NCI-H2081 treated with DMSO at 0.1 percent for 48 hours (cell line): ENCODE measurements at places on chromosomes 16 and 17.

DNA sequence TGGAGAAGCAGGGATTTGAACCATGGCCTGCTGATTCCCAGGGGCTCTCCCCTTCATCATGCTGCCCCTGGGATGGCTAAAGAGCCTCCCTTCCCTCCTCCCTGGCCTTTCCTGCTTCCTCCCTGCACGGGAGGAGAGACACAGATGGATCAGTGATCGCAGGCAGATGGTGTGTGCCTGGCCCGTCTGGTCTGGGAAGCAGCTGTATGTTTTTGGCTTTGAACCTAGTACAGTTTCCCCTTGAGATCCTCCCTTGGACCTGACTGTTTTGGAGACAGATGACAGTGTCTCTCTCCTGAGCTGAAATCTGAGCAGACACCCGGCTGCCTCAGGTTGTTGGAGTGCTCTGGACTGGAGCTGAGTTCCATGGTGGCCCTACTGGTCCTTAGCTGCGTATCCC is 29.0 kb upstream of the ATP2C2 start:
- no peak for DNase-seq

- DNase-seq = no peak
These were observed 13.8 kb downstream of the C17orf50 start for GRCh38 chr17:35774499-35774898.

DNA sequence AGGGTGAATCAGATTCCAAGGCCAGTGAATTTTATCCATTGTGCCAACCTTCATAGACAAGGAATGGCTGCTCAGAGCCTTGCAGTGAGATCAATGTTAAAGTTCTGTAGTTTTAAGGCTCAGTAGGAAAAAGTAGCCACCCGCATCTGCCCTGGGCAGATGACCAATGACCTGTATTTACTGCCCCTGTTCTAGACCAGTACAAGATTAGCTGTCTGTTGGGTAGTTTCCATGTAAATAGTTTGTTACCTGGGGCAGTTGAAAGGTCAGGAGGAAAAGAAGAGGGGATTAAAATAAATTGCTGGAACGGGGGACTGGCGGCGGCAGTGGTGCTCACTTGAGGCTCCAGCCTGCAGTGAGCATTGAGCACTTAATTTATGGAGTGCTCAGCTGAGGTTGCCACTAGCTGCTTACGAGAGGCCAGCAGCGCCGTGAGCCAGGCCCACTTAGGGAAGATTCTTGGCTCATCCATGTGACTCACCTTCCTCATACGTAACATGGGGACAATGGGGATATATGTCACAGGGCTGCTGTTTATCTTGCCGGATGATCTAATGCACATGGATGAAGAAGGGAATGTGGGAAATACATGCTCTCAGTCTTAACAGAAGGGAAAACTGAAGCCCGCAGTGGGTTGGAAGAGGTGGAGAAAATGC is 10.7 kb upstream of the NOS2 start:
- DNase-seq = no peak

DNA sequence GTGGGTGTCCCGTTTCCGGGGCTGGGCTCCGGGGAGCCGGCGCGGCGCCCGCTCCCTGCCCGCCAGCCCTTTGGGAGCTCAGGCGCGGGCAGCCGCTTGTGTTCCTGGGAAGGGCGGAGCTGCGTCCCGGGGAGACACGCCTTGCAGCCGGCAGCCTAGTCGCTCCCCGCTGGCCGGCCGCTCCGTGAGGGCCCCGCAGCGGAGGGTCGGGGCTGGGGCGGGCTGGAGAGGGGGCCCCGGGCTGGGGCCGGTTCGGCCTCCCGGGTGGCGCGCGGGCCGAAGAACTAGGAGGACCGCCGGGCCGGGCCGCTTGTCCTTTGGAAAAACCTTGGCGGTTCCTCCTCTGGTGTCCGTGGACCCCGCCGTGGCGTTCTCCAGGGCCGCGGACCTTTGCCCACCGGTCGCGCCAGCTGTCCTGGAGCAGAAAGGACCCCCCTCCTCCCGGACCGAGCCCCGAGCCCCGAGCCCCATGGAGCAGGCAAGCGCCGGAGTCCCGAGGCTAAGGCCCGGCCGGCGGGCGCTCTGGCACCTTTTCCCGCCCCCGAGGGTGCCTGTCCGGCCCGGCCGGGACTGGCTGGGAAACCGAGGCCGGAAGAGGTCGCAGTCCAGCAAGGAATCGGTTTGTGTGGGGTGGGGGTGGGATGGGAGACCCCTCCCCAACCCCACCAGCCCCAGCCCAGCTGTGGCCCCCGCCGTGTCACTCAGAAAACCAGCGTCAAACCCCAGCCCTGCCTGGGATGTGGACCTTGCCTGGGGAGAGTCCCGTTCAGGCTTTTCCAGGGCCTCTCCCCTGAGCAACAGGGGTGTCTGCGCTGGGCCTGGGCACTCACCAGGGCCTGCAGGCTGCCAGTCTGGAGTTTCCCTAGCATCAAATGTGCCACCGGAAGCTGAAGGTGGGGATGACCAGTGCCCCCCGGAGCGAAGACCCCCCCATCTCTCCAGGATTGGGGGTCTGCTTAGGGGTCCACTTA is 6.8 kb upstream of the TBC1D3B start:
- no peak for DNase-seq

GRCh38 chr17:42937712-42938596 is 26.3 kb downstream of the AARSD1 start:
- no peak for DNase-seq

- DNase-seq = no peak
These were observed 131.7 kb downstream of the SHISA6 start for GRCh38 chr17:11372692-11373091.

DNA sequence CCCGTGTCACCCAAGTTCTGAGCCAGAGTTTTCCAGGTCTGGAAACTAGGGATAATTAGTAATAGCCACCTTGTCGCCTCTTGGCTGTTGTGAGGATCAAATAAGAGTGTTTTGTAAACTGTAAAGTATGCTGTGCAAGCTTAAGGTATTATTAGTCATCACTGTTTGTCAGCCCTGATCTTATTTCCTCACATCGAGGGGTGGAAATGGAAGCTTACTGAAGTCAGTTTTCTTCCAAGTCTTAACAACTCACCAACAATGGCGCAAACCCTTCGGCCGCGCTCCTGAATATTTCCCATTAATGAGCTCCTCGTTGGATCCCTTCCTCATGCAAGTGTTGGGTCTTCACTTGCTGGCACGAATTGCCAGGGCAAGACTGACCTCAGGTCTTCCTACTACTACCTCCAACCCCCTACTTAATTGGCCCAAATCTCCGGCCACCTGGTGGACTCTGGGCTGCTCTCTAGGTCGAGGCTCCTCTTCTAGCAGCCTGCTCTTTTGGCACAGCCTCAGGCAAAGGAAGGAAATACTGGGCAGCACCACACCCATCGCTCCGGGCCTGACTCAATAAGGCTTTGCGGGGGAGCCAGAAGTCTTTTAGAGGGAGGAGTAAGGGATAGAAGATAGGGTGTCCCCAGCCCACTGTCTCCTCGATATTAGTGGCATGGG is 885 bp upstream of the SLC35B1 start:
- DNase-seq = no peak

- no peak for DNase-seq
These were observed 18.9 kb downstream of the UTP6 start for GRCh38 chr17:31882571-31882970.

DNA sequence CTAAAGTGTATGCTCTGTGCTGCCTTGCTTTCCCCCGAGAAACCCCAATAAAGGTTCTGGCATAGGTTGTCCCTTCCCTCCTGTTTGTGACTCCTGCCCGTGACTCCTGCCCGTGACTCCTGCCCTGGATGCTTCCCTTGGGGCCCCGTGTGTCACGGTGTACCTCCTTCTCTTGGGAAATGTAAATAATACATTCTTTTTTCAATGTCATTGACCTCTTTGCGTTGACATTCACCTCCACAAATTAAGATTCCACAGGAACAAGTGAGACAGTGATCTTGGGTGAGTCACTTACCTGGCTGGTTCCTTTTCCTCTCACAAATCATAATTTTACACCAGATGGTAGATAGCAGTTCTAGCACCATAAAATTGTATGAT is 632 bp downstream of the CCL15 start:
- no peak for DNase-seq

GRCh38 chr16:65476448-65476955 is 354.6 kb upstream of the CDH11 start:
- no peak for DNase-seq

- DNase-seq = no peak
These were observed at the start of gene WNK4 for GRCh38 chr17:42779936-42780850. Gene WNK4, plus strand, starts transcription at chr17:42780610. Its CDS starts 89 bp downstream, at chr17:42780699.

DNA sequence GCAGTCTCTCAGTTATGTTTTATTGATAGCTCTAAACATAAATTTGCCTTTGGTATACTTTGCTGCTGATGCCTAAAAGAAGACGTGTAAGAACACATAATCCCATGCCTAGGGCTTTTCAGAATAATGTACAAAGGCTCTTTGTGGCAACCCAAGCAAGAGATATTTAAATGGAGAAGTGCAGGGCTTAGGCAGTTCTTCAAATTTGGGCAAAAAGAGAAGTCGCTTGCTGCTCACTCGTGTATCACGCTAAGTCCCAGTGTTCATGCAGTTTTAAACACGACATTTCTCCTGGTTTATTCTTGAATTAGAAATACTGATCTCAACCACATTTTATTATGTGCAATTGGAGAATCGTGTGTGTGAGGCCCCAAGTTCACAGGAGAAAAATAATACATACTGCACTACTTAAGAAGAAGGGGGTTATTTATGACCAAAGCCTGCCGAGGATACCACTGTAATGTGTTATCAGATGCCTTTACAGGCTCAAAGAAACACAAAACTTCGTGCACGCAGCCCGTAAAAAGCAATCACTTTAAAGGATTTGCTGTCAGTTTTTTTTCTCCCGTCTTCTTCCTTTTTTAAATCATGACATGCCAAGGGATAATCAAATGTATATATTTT is 22.5 kb upstream of the IRX6 start:
- DNase-seq = no peak

DNA sequence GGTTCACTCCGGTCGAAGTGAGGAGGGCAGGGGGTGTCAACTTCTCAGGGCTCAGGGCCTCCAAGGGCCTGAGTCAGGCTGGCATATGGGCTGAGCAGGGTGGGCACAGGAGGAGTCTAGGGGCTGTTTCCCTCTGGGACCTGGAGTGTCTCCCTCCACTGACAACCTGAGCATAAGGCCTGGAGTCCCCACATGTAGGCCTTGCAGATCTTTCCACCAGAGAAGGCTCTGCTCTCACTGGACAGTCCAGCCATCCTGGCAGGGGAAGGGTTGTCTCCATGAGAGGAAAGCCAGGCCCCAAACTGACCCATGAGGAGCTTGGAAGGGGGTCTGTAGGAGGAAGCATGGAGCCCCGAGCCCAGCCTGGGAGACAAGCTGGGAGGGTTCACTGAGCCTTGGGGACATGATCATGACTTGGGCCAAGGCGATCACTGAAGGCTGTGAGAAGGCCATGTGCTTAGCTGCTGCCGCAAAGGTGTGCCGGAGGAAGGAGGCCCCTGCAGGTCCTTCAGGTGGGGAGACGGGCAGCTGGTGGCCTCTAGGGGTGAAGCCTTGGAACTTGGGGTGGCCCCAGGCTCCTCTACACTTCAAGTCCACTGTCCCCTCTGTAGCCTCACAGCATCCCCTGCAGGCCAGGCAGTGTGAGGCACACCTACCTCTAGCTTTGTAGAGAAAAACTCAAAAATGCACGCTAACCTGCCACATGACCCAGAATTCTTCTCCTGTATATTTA is 9.9 kb downstream of the CMTM2 start:
- DNase-seq = no peak

DNA sequence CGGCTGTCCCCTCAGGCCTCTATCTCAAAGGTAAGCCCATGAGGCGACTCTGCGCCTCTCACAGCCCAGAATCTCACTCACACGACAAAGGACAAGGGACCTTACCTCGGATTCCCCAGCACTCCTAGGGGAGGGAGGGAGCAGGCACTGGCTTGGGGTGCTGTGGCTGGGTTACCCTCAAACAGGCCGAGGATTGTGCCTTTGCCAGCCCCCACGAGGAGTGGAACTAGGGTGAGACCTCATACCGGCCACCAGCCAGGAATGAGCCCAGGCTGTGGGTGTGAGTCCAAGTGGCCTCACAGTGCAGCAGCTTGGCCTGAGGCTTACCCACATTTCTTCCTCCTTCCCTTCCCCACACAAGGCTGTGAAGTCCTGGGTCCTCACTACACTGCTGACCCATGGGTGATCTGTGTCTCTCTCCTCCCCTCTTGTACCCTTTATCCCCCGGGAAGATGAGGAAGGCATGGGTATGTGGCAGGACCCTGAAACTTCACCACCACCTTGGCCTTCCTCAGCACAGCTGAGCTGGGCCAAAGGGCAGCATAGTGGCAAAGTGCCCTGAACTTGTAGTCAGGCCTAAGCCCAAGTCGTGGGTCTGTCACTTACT is 5.9 kb downstream of the PROCA1 start:
- DNase-seq = no peak

- no peak for DNase-seq
These were observed 5.5 kb downstream of the CCL17 start for GRCh38 chr16:57409870-57410587.

GRCh38 chr17:38451030-38451839 is 23.0 kb downstream of the ARHGAP23 start:
- no peak for DNase-seq

DNA sequence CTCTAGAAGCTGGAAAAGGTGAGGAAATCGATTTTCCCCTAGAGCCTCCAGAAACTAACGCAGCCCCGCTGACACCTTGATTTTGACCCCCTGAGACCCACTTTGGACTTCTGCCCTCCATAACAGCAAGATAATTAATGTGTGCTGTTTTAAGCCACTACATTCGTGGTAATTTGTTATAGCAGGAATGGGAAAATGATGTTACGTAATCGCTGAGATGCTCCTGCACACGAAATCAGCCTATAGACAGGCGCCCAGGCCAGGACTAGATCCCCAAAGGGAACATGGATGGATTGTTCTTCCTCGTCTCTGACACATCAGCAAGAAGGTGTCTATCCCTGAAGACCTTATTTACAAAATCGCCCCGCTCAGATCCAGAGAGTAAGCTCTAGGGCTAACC is 1.4 kb upstream of the MYOCD start:
- no peak for DNase-seq

DNA sequence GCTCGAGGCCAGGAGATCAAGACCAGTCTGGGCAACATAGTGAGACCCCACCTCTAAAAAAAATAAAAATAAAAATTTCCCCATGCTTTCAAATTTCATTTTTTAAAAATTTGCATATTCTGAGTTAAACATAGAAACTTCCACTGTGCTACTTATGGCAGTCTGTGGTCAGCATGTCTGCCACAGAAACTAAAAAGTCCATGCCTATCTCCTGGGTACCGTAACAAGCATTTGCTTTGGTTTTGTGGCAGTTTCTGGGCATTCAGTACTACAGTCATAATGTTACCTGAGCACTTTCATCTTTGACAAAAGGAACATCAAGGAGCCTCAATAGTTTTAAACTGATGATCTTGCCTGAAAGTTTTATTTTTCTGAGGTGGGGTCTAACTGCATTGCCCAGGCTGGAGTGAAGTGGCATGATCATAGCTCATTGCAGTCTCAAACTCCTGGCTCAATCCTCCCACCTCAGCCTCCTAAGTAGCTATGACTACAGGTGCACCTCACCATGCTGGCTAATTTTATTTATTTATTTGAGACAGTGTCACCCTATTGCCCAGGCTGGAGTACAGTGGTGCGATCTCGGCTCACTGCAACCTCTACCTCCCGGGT is 13.2 kb upstream of the ITGA2B start:
- no peak for DNase-seq

DNA sequence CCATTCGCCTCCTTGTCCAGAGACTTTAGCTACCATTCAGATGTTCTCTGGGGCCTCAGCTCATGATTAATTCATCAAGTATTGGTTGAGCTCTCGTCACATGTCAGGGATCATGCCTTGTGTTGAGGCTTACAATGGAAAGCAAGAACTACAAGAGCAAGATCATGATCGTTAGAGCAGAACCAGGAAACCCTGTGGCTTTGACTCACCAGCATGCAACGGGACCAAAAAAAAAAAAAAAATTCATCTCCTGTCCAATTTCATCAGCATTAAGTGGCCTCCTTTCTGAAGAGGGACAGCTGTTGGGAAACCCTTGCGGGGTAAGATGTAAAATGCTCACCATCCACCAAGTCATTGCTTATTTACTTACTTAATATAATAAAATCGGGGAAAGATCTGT is 12.1 kb upstream of the USP10 start:
- no peak for DNase-seq
